ENCODE measurements at places on chromosomes 4 and X.

DNA sequence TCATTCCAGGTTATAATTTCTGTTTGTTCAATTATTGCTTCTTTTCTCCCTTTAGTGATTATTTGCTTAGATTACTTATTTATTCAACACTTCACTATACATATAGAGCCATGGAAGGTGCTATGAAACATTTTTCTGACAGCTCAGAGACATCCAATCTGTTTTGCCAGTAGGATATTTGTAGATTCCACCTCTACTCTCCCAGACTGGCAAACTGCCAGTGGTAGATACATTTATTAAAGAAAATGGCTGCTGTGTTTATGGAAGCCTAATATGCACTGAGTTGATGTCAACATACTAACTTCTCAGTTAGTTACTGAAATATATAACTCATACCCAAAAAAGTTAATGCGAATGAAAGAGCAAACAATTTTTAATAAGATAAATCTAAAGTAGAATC lies 348.6 kb downstream of the TRAM1L1 start:
- no peak overlapping the region for H3K4me3 ChIP-seq
- H3K36me3 ChIP-seq, result no peaks in the 10 kb centered on the region
- H3K27ac ChIP-seq, result no peak overlapping the region
- no peak for DNase-seq

DNA sequence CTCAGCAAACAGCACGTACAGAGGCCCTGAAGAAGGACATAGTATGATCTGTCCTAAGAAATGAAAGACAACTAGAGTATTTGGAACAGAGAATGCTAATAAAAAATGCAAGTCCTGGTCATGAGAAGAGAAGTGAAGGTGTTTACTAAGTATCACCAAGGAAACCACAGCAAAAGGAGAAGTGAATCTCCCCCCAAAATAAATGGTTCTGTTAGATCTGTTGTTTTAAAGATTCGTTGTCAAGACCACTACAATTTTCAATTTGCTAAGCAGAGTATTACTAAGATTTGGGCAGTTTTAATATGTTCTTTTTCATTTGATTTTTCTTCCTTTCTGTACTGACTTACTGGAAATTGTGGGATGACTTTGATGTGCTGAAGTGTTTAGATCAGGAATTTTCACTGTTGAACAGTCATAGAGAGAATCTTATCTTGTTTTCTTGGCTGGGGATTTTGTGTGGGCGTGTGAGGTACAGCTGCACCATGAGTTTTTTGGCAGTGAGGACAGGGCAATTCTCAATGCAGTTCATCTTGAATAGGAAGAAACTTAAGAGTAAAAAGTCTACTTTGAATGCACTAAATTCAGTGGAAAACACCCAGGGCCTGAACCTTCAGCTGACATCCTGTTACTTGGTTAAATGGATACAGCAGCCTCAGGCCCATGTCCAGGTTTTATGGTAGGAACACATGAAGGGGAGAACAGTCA lies 132.2 kb downstream of the STIM2 start:
- no peaks in the 10 kb centered on the region for H3K27me3 ChIP-seq
- H3K27ac ChIP-seq, result peak overlapping the region; percentile 56
- H3K36me3 ChIP-seq, result no peaks in the 10 kb centered on the region
- H3K4me1 ChIP-seq, result peaks cover 14% of the 10 kb centered on the region

DNA sequence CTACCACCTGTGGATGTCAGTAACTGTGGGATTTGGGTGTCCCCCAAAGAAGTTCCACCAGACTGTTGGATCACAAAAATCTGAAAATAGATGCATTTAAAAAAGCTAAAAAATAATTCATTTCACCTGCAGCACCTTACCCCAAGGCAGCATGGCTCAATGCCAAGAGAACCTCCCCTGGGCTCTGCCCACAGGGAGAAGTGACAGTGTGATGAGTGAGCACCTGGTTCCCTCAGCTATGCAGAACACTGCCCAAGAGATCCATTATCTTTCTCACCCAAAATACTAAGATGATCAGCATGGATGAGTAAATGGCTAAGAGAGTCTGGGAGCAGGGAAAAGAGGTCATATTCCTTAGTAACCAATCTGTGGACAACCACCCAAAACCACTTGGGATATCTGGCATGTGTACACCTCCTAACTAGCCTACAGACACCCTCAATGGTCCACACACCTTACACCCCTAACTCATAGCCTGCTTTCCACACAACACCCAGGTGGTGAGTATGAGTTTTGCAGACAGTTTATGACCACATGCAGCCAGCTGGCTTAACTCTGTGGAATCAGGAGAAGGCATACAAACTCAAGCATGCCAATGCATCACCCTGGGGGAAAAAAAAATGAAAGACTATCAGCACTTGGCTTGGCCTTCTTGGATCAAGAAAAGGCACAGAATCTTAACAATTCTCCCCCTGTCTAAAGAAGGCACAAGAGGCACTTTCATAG lies 416.5 kb upstream of the SMIM31 start:
- H3K4me3 ChIP-seq, result no peak overlapping the region
- H3K27ac ChIP-seq, result no peak overlapping the region
- no peaks in the 10 kb centered on the region for H3K36me3 ChIP-seq
- H3K4me1 ChIP-seq, result no peaks in the 10 kb centered on the region
- H3K27me3 ChIP-seq, result no peaks in the 10 kb centered on the region

GRCh38 chrX:1452516-1453394 lies at the start of gene ASMTL:
Gene ASMTL (minus strand): TSS chrX:1452909. CDS start chrX:1452840, 69 bp downstream.
- no peaks in the 10 kb centered on the region for H3K27me3 ChIP-seq
- no peaks in the 10 kb centered on the region for H3K36me3 ChIP-seq
- peak; percentile 89 for DNase-seq
- H3K4me1 ChIP-seq, result no peaks in the 10 kb centered on the region
- peak within 1 kb of the TSS; percentile 60 for H3K27ac ChIP-seq

DNA sequence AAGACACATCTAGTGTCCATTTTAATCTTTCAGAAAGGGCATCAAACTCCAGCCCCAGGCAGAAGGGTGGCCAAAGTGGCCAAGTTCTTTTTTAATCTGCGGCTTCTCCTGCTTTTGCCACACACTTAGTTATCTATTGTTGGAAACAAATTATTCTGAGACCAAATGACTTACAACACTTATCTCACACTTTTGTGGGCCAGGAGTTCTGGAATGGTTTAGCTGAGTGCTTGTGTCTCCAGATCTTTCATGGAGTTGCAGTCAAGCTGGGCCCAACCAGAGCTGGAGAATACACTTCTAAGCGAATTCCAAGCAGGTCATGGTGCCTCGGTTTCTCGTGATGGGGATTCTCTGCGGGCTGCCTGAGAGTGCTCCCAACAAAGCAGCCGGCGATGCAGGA lies 4.0 kb downstream of the TXK start:
- peaks cover 8% of the 10 kb centered on the region for H3K4me1 ChIP-seq
- no peaks in the 10 kb centered on the region for H3K27me3 ChIP-seq
- H3K4me3 ChIP-seq, result no peak overlapping the region
- no peaks in the 10 kb centered on the region for H3K36me3 ChIP-seq
- no peak overlapping the region for H3K27ac ChIP-seq

- H3K27me3 ChIP-seq, result no peaks in the 10 kb centered on the region
- DNase-seq, result no peak
- no peak overlapping the region for H3K4me3 ChIP-seq
- no peaks in the 10 kb centered on the region for H3K36me3 ChIP-seq
- H3K27ac ChIP-seq, result peak overlapping the region; percentile 37
- peaks cover 15% of the 10 kb centered on the region for H3K4me1 ChIP-seq
Observed at GRCh38 chr4:182179751-182180150, 63.5 kb upstream of the TENM3 start.

GRCh38 chr4:177117256-177117655 lies 192.4 kb upstream of the NEIL3 start:
- no peaks in the 10 kb centered on the region for H3K36me3 ChIP-seq
- no peak overlapping the region for H3K27ac ChIP-seq
- peak; percentile 46 for DNase-seq
- no peaks in the 10 kb centered on the region for H3K4me1 ChIP-seq
- no peaks in the 10 kb centered on the region for H3K27me3 ChIP-seq

GRCh38 chrX:123173833-123174232 lies 10.2 kb upstream of the GRIA3 start:
- H3K36me3 ChIP-seq, result no peaks in the 10 kb centered on the region
- H3K27me3 ChIP-seq, result no peaks in the 10 kb centered on the region
- no peak overlapping the region for H3K4me3 ChIP-seq
- DNase-seq, result no peak
- H3K27ac ChIP-seq, result no peak overlapping the region
- peaks cover 7% of the 10 kb centered on the region for H3K4me1 ChIP-seq

DNA sequence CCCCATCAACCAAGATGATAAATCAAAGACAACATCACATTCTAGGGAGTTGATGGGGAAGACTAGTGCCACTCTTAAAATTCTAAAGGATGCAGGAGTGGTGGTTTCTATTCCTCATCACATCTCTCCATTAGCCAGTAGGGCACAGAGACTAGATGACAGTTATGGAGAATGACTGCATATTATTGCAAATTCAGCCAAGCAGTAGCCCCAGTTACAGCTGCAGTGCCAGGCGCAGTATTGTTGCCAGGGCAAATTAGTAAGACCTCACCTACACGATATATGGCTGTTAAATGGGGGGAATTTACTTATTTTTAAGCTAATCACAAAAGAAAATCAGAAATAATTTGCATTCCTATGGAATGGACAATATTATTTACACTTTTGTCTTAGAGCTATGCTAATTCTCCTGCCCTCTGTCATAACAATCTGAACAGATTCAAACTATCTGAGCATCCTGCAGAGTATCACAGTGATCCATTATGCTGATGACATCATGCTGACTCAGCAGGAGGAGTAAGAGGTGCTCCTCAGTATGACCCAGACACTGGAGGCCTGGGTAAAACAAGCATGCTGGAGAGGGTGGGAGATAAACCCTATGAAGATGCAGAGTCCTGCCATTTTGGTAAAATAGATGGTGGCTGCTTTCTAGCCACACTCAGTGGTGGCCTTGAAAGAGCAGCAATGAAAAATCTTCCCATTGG lies 24.7 kb downstream of the ETNPPL start:
- DNase-seq, result peak; percentile 27
- no peaks in the 10 kb centered on the region for H3K4me1 ChIP-seq
- H3K4me3 ChIP-seq, result no peak overlapping the region
- H3K27ac ChIP-seq, result no peak overlapping the region

DNA sequence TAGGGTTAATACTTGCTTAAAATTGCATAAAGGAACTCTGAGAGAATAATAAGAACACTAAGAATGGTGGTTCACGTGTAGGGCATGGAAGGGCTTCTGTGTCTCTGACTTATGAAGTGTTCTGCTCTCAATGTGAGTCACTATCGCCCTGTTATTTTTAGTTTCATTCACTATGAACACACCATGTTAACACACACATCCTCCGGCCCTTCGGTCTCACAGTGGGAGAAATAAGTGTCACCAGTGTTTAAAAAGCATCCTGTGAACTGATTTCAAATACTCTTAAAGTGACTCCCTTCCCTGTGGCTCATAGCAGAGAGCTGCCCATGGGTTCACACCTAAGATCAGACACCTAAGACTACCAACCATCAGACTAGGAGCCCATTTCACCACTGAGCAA lies 33.8 kb upstream of the FGFBP2 start:
- peaks cover 5% of the 10 kb centered on the region for H3K27me3 ChIP-seq
- H3K36me3 ChIP-seq, result no peaks in the 10 kb centered on the region
- DNase-seq, result no peak
- peaks cover 2% of the 10 kb centered on the region for H3K4me1 ChIP-seq

- no peak overlapping the region for H3K4me3 ChIP-seq
- no peaks in the 10 kb centered on the region for H3K36me3 ChIP-seq
- no peaks in the 10 kb centered on the region for H3K4me1 ChIP-seq
- no peak overlapping the region for H3K27ac ChIP-seq
- DNase-seq, result no peak
- H3K27me3 ChIP-seq, result no peaks in the 10 kb centered on the region
Observed at GRCh38 chr4:34920032-34920431, 1324.3 kb downstream of the ARAP2 start.

DNA sequence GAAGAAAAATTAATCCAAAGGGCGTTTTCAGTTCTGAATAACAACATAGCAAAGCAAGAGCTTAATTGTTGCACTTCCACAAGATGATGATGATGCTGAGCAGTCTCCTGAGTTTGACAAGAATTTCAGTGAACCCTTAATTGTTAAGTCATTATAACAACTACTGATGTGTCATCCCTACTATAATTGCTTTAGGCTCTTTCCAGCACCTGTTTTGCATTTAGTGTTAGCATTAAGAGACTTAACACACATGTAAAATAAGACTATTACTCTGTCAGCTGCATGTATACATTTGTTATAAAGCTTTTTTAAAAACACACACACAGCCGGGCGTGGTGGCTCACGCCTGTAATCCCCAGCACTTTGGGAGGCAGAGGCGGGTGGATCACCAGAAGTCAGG lies 37.9 kb upstream of the GALNT7 start:
- no peaks in the 10 kb centered on the region for H3K36me3 ChIP-seq
- H3K4me3 ChIP-seq, result no peak overlapping the region
- H3K27me3 ChIP-seq, result no peaks in the 10 kb centered on the region
- H3K27ac ChIP-seq, result no peak overlapping the region
- H3K4me1 ChIP-seq, result no peaks in the 10 kb centered on the region

- no peaks in the 10 kb centered on the region for H3K36me3 ChIP-seq
- no peak overlapping the region for H3K4me3 ChIP-seq
- H3K4me1 ChIP-seq, result peaks cover 26% of the 10 kb centered on the region
- H3K27ac ChIP-seq, result no peak overlapping the region
- H3K27me3 ChIP-seq, result no peaks in the 10 kb centered on the region
Observed at GRCh38 chr4:53959343-53960120, 104.9 kb downstream of the CHIC2 start.

DNA sequence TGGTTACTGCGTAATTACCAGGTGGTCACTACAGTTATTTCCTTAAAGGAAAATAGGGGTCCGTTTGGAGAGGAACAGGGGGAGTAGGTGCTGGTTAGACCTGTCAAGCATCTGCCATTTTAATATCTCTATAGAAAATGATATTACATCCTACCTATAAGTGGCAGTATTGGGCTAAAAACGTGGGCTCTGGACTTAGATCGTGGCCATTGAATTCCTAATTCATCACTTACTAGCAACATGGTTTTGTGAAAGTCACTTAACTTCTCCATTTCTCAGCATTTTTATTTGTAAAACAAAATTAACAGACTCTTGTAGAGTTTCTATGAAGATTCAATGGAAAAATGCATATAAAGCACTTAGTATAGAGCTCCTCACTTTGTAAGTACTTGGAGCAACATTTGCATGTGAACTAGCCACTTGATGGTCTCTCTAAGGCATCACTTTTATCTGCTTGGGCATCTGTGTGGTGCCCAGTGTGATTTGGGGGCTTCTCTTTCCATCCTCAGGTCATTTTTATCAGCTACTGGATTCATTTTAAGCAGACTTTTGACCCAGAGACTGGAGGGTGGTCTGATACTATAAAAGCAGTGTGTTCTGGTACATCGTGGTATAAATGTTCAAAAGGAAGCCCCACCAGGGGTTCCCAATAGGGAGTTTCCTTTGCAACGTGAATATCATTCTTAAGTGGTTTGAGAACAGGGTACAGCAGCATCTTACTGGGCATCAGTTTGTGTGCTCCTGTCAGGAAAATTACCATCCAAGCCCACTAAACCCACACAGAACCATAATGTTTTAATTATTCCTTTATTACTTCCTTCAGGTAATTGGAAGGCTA lies 42.7 kb upstream of the RASSF6 start:
- peaks cover 15% of the 10 kb centered on the region for H3K4me1 ChIP-seq
- no peaks in the 10 kb centered on the region for H3K36me3 ChIP-seq
- H3K27me3 ChIP-seq, result no peaks in the 10 kb centered on the region
- H3K27ac ChIP-seq, result peak overlapping the region; percentile 71
- no peak overlapping the region for H3K4me3 ChIP-seq
- peak; percentile 50 for DNase-seq

GRCh38 chr4:185464183-185464582 lies 7.3 kb downstream of the CCDC110 start:
- H3K4me3 ChIP-seq, result no peak overlapping the region
- peaks cover 1% of the 10 kb centered on the region for H3K27me3 ChIP-seq
- no peak for DNase-seq
- H3K4me1 ChIP-seq, result no peaks in the 10 kb centered on the region
- no peaks in the 10 kb centered on the region for H3K36me3 ChIP-seq
- H3K27ac ChIP-seq, result no peak overlapping the region

- peak; percentile 60 for DNase-seq
- H3K36me3 ChIP-seq, result peaks cover 19% of the 10 kb centered on the region
- H3K27ac ChIP-seq, result peak overlapping the region; percentile 98
- peak overlapping the region; percentile 85 for H3K4me3 ChIP-seq
- no peaks in the 10 kb centered on the region for H3K27me3 ChIP-seq
Observed at GRCh38 chr4:15004739-15005301, 2.5 kb downstream of the CPEB2 start.

Measured in astrocyte (in vitro differentiated cells and primary cell).